ENCODE measurements at places on chromosomes 5 and 9. TPM values are rescaled to one million over a fixed set of nuclear protein-coding genes. Genes with fewer than 3 reads are reported as not detected.

DNA sequence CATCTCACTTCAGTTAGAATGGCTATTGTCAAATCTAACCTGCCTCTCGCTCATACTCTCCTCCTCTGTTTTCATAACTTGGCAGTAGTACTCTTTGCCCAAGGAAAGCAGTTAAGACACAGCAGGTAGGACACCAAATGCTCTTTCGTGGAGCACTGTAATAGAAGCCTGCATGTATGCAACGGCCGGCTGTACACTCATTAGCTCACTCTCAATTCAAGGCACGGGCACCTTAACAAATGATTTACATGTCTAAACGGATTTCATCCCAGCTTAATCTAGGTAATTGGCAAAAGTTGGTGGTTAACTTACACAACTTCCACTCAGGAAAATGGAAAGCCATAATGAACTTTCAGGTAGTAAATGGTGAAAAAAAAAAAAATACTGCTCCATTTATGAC is 14.9 kb downstream of the DEPDC1B start:
- no peak for DNase-seq

DNA sequence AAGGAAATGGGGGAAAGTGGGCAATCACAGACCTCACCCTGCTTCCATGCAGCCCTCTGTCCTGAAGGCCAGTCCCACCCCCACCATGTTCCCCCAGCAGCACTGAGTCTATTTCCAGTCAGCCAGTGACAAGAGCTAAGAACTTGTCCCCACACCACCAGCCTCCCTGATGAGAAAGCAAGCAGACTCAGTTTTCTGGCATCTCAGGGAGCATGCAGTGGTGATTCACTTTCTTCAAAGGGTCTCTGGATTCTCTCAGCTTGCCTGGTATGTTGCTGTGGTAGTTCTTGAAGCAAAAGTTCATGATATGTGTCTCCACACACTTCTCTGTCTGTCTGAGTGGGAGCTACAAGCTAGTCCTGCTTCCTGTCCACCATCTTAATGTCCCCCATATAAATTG is 799.9 kb upstream of the TYRP1 start:
- no peak for DNase-seq

- no peak for DNase-seq
Observed at GRCh38 chr5:9483779-9484178, 62.1 kb downstream of the SEMA5A start.

The FOXD4L3 gene
- 0.22 TPM for total RNA-seq

The IRX1 gene
- total RNA-seq = not detected

The PITX1 gene
- total RNA-seq = 469 TPM

- DNase-seq = no peak
Observed at GRCh38 chr5:177271113-177271512, 32.4 kb downstream of the RAB24 start.

DNA sequence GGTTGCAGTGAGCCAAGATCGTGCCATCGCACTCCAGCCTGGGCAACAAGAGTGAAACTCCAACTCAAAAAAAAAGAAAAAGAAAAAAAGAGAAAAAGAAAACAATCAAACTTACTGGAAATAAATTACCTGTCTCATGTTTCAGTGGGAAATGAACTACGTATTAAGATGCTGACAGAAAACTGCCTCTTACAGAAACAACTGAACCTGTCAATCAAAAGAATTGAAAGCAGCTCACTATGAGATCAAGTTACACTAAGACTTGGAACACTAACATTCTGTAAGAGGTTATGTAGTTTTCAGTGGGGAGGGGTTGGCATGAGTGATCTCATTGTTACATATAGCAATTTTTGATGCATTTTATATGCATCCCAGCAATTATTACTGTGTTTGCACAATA is 64.4 kb upstream of the SPATA31E1 start:
- no peak for DNase-seq

DNA sequence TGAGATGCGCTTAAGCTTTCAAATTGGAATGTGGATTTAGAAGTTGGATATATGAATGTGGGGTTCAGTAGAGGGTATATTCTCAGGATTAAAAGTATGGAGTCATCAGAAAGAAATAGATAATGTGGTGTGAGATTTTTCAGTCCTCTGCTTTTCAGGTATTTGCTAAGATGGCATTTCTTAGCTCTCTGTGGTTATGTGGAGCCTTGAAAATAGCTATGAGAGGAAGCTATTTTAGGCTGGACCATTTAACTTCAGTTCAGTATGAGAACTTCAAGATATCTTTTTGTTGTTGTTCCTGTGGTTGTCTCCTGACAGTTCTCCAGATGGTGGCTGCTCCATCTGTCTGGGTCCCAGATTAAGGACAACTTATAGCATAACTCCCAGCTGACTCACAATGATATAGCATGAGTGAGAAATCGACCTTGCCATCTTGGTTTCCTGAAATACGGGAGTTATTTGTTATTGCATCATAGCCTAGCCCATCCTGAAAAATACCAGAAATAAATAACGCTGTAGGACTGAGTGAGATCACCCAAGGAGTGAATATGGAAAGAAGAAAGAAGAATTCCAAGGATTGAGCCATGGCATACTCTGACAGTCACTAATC is 461.5 kb downstream of the ANXA1 start:
- no peak for DNase-seq

The ZDHHC11B gene
- total RNA-seq = 0.34 TPM

DNA sequence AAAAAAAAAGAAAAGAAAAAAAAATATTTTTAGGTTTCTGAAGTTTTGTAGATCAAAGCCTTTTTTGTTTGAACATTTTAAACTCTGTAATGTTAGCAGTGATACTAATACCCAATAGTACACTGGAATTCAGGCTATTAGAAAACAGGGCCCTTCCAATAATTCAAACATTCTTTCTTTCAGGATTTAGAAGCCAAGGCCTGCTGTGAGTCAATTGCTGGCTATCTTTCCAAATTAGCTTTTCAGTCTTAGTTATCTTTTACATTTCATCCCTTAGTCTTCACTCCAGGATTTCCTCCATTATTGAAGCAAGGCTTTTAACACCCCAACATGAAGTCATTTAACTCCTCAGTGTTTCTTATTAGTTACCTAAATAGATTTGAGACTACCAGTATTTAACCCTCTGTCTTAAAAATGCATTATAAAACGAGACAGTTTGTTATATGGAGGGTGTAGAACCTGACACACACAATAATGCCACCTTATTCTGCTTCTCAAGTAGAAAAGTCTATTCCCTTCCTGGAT is 951.9 kb upstream of the DMAC1 start:
- no peak for DNase-seq

DNA sequence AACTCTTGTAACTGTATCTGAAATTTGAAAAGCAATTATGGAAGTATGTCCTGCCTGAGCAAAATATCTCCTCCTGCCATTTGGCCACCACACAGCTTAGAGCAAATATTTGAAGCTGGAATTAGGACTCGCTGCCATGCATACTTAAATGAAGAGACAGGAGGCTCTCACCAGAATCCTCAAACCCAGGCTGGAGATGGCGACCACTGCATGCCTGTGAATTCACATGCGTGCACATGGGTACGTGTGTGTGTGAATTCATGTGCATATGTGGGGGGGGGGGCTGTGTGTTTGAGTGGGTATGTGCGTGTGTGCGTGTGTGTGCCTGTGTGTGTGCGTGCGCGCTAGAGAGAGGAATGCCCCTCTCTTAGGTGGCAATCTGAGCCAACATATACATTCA is 84.1 kb upstream of the IRX1 start:
- no peak for DNase-seq

DNA sequence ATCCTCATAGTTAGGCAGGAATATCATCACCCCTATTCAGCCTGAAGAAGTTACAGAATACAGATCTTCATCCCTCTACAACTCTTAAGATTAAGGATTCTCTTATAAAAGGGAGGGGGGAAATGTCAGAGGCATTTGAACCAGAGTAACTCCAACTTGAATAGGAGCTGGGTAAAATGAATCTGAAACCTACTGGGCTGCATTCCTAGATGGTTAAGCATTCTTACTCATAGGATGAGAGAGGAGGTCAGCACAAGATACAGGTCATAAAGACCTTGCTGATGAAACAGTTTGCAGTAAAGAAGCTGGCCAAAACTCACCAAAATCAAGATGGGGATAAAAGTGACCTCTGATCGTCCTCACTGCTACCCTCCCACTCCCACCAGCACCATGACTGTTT is 14.4 kb downstream of the FREM1 start:
- no peak for DNase-seq

GRCh38 chr5:52469420-52469819 is 318.3 kb upstream of the ITGA1 start:
- DNase-seq = no peak

DNA sequence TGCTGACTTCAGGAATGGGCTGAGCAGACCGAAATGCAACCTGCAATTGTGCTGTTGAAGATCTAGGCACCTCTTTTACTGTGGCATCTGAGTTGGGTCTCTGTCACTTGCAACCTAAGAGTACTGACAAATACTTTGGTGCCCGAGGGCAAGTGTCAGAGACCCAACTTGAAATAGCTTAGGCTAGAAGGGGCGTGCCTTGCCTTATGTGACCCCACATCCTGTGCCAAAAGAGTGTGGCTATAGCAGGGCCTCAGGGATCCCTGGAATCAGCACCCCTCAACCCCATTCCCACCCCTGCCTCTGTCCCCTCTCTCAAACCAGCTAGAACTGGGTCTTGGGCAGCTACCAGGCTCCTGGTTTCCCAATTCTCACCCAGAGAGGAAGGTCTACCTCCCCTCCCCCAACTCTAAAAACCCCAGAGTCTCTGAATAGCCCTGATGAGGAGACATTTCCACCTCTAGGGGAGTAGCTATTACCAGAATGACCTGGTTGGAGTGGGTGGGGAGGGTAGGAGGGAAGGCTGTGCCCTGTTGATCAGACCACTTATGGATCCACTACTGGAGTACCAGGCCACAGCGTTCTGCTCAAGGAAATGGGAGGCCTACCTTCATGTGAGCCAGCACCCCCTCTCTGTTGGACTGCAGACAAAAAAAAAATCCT is 17.5 kb downstream of the RAI14 start:
- no peak for DNase-seq

- DNase-seq = no peak
Observed at GRCh38 chr9:88738709-88739108, 203.7 kb downstream of the NXNL2 start.

DNA sequence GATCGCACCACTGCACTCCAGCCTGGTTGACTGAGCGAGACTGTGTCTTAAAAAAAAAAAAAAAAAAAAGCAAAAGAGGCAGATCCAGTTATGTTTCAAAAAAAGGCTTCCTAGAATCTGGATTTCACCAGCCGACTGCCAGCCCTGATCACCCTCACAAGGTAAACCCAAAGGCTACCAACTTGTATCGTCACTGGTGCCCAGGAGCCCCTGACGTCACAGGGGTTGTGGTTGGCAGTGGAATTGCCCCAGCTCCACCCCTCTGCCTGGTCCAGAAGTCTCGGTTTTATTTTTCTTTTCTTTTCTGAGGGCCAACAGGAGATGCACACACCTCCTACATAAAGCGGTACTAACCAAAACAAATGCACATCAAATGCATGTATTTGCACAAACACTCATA is 6.0 kb upstream of the LMX1B start:
- DNase-seq = no peak

- DNase-seq = no peak
Observed at GRCh38 chr5:146440870-146441495, 6.2 kb upstream of the TCERG1 start.

The WDR70 gene
- total RNA-seq = 35.6 TPM

DNA sequence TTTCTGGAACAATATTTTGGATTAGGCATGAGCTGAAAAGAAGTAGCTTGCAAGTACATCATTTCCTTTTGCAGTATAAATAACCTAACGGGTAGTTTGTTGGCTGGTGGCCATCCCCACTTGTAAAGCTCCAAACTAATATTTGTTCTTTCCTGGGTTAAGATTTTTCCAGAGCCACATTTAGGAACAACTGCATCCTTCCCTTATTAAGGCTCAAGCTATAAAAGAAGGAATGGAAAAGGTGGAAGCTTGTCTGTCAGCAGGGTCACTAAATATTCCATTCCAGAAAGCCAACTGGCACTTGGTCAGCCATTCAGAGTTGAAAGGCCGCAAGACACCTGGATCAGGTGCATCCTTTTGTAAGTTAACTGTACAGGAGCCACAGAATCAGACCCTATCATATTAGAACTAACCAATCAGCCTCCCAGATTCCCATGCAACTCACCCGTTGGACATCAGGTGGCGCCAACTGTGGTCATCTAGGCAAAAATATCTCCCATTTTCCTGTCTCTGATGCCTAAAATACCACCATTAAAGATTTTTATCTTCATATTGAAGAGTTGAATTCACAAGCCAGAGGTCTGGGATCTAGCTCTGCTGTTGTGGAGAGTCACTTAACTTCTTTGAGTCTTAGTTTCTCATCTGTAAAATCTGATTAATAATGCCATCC is 82.9 kb downstream of the PTCD2 start:
- peak; percentile 44 for DNase-seq

- no peak for DNase-seq
Observed at GRCh38 chr5:147398860-147399259, 111.0 kb downstream of the DPYSL3 start.
